ENCODE measurements at places on chromosomes 3 and 15.

DNA sequence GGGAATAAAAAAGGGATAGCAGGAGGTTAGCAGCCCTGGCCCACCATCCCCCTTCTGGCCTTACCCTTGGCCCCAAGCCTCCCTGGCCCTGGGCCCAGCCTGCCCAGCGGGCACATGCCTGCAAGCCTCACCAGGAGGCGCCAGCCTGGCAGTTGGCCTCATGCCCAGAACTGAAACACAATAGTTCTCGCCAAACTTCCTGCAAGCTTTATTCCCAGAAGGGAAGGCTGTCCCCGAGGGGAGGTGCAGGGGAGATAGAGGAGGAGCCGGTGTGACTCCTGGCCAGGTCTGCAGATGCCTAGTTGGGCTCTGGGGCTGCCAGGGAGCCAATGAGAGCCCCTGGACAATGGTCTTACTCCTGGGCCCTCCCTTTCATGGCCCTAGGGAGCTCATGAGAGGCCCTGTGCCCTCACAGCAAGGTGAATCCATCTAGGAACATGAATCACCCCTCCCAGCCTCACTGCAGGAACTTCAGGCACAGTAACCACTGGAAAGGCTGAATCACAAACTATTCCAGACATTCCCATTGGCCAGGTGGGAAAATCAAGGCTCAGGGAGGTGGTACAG lies 4.0 kb downstream of the CCDC33 start:
- peak; percentile 79 for DNase-seq

- no peak for DNase-seq
Observed at GRCh38 chr3:11625376-11626083, 18.2 kb downstream of the VGLL4 start.

DNA sequence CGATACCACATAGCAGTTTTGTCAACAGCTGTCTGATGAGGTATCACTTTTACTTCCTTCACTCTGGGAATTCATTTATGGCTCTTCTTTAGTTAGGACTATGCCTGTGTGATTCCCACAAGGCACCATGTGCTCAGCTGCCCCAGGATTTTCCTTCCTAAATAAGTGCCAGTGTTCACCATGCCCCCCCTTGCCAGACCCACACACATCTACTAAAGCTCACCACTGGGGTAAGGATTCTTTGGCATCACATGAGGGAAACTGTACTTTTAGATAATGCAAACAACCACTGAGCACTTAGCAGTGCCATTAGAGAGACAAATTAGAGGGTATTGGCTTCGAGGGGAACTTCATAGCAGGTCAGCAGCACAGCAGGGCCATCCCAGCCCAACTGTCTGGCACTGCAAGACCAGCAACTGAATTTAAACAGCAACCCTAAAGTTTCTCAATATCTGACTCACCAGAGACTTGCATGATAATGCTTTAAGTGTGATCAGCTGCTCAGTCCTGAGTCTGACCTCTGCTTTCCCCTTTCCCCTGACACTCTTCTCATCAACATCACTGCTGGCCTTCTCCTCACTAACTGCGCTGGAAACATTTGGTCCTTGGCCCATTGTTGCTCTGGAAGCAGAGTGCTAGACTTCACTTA lies 114.3 kb downstream of the STAC start:
- no peak for DNase-seq

DNA sequence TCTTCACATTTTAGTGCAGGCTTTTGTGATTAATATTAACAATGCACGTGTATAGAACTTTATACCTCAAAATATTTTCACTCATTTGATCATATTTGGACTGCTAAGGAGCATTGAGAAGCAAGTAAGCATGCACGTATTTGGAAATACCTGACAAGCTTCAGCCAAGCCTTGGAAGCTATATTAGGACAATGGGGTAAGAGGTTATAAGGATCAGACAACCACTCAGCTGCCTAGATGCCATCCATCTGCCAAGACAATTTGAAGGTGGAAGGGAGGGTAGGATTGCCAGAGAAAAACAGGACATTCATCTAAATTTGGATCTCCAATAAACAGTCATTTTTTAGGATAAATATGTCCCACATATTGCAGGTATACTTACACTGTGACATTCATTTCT lies 394.9 kb upstream of the CFAP20DC start:
- no peak for DNase-seq

GRCh38 chr3:118501152-118501551 lies 533.5 kb downstream of the IGSF11 start:
- peak; percentile 42 for DNase-seq

GRCh38 chr3:139248593-139249255 lies 95.1 kb upstream of the MRPS22 start:
- DNase-seq: no peak

DNA sequence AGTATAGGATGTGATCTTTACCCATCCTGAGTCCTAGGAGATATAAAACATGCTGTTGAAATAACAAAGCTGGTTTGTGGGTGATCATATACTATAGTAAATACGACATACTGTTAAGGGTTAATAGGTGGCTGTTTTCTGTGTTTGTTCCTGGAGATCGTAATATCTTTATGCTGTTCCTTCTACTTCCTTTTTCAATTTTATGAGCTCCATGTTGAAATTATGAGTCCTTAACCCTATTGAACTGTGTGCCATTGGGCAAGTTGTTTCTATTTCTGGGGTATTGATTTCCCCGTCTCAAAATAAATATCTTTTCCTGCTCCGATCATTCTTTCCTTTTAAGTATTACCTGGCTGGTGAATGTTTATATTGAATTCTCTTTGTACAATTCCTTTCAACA lies 115.1 kb downstream of the LPP start:
- DNase-seq: no peak

DNA sequence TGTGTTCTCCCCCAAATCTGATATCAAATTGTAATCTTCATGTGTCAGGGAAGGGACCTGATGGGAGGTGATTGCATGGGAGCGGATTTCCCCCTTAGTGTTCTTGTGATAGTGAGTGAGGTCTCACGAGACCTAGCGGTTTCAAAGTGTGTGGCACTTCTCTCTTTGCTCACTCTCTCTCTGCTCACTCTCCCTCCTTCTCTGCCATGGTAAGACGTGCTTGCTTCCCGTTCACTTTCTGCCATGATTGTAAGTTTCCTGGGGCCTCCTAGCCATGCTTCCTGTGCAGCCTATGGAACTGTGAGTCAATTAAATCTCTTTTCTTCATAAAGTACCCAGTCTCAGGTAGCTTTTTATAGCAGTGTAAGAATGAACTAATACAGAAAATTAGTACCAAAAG lies 30.6 kb upstream of the OR5H6 start:
- no peak for DNase-seq

GRCh38 chr15:70243686-70244540 lies 146.2 kb upstream of the TLE3 start:
- DNase-seq: no peak

- no peak for DNase-seq
Observed at GRCh38 chr3:173825730-173826129, 428.2 kb downstream of the NLGN1 start.
